ENCODE measurements at places on chromosomes 2 and 18.
A peak's percentile ranks its signal among the peaks of the same experiment; 100 is the strongest.

DNA sequence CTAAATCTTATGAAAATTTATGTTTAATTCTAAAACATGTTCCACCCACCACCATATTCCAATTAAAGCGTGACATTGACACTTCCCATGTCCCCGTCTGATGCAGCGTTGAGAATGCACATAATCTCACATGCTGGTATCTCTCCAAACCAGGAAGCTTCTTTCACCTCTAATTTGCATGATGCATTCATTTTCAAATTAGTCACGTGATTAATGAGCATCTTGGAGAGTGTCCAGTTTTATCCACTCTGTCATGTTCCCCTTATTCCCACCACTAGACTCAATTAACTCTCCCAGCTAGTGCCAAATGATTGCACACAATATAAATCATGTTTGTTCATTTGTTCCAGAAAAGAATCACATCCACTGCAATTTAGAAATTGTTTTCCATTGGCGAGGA is 105.8 kb downstream of the RIT2 start:
- no peak for DNase-seq

DNA sequence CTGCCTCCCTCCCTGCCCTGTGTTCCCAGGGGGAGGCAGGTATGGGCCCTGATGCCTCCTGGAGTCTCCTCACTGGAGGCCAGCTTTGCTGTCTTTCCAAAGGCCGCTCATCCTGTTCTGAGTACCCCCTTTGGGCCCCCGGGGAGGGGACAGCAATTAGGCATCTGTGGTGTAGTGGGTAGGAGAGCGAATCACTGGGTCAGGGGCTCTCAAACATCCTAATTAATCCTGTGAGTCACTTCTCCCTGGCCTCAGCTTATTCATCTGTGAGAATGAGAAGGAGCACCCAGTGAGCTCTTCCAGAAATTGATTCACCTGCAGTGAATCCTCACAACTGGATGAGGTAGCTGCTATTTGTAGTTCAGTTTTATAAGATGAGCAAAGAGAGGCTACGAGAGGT is 16.4 kb downstream of the TET3 start:
- no peak for DNase-seq

- DNase-seq: peak; percentile 14
Measured at GRCh38 chr2:40244675-40245074, 207.2 kb downstream of the SLC8A1 start.

GRCh38 chr2:26853751-26854150 is 5.8 kb downstream of the DPYSL5 start:
- DNase-seq: no peak

DNA sequence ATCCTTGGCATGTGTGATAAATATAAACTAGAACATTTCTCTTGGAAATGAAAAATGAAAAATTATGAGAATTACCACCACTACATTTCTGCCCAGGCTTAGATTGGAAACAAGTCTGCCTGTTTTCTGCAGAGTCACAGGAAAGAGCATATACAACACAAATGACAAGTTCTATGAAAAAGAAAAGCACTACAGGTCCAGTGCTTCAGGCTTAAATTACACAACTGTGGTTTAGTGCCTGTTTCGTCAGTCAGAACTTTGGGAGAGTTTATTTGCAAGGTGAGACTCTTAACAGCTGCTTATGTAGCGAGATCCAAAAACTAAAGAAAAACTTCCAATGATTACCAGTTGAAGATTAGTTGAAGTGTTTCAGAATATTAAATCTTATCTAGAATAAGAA is 68.9 kb downstream of the RTN4 start:
- DNase-seq: no peak

GRCh38 chr18:57579934-57580333 is 6.6 kb downstream of the FECH start:
- no peak for DNase-seq

GRCh38 chr18:21300908-21301200 is 58.8 kb downstream of the GREB1L start:
- no peak for DNase-seq

DNA sequence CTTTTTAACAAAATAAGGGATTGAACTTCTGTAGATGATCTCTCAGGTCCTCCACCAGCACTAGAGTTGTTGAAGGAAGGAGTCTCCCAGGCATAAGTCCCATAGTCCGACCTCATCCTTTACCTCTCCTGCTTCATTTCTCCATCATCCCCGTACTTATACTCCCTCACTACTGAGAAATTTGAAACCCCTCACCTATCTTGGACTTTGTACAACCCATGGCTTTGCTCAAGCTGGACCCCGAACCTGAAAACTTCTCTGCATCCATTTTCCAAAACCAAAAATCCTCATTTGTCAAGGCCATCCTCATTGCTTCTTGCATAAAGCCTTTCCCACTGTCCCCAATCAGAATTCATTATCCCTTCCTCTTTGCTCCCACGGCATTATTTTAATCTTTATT is 482 bp upstream of the NHEJ1 start:
- DNase-seq: no peak

- peak; percentile 85 for DNase-seq
Measured at GRCh38 chr18:44130376-44130942, 550.2 kb upstream of the SETBP1 start.

DNA sequence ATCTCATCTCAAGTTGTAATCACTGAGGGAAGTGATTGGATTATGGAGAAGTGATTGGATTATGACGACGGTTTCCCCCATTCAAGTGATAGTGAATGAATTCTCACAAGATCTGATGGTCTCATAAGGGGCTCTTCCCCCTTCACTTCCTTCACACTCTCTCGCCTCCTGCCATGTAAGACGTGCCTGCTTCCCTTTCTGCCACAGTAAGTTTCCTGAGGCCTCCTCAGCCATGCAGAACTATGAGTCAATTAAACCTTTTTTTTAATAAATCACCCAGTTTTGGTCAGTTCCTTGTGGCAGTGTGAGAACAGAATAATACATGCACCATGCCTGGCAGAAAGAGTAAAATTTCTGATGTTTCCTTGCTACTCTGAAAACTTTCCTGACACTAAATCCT is 36.6 kb downstream of the CEP68 start:
- DNase-seq: no peak

GRCh38 chr2:27727257-27727656 is 44.3 kb upstream of the MRPL33 start:
- DNase-seq: no peak

DNA sequence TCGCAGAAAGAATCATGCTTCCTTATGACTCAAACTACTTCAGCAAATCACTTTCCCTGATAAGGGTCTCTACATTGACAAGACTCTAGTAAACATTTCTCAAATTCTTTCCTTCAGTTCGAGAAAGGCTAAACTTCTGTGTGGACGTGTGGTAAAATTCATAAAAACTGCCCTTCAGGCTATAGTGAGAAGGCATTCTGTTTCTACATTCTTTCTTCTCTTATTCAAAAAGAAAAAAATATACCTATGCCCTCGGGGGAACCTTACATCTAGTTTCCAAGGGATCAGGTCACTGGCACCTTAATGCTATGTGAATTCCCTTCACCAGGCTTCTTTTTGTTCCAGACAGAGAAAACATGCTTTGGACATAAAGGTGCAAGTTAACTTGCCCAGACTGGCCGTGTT is 4.9 kb downstream of the VIT start:
- DNase-seq: no peak

DNA sequence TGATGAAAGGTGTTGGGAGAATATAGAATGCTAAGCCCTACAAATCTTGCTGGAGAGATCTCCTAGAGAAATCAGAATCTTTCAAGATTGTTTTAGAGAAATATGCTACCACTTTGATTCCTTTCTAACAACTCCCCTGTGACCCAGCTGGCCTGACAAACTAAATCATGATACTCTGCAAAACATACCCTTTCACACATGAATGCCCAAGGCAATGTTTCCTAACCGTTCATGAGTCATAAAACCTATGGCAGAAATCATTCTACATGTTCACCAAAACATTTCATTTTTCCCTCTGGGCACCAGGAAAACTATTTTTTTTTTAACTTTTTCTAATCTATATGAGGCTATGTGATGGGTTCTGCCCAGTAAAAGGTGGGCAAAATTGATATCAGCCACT is 77.8 kb upstream of the SETBP1 start:
- DNase-seq: peak; percentile 55

- no peak for DNase-seq
Measured at GRCh38 chr2:109523536-109524361, 90.0 kb downstream of the SEPTIN10 start.

DNA sequence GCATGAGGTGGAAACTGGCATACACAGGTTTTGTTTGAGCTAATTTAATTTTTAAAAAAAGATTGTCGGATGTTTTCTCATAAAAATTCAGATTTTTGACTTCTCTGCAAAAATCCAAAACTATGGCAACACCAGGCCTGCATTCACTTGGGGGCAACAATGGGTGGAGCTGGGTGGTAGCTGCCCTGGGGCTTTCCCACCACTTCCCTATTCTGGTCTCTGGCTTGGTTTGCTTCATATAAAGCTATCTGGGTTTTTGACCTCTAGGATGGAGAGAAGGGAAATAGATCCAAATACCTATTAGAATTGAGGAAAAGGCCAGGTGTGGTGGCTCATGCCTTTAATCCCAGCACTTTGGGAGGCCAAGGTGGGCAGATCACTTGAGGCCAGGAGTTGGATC is 5.5 kb upstream of the CYP27A1 start:
- DNase-seq: no peak

DNA sequence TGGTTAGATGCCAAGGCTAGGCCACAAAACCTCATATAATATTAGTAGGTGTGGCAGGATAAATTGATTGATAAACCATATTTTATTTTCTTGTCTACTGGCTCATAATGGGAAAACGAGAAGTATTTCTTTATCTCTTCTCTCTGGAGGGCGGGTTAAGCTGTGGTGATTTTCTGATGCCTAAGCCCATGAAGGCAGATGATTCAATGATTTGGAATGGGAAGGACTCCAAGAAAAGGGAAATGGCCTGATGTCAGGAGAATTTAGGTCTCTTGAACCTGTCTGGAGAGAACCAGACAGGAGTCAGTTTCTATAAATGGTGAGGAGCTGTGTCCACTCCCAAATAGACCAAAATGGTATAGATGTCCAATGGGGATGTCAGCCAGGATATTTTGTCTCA is 18.7 kb upstream of the MAP4K3 start:
- DNase-seq: no peak

- DNase-seq: no peak
Measured at GRCh38 chr2:160650196-160651118, 156.8 kb upstream of the RBMS1 start.

GRCh38 chr2:46663614-46664013 is 184.2 kb downstream of the TMEM247 start:
- no peak for DNase-seq

- DNase-seq: peak; percentile 74
Measured at GRCh38 chr18:48428475-48429177, 19.4 kb upstream of the ZBTB7C start.

DNA sequence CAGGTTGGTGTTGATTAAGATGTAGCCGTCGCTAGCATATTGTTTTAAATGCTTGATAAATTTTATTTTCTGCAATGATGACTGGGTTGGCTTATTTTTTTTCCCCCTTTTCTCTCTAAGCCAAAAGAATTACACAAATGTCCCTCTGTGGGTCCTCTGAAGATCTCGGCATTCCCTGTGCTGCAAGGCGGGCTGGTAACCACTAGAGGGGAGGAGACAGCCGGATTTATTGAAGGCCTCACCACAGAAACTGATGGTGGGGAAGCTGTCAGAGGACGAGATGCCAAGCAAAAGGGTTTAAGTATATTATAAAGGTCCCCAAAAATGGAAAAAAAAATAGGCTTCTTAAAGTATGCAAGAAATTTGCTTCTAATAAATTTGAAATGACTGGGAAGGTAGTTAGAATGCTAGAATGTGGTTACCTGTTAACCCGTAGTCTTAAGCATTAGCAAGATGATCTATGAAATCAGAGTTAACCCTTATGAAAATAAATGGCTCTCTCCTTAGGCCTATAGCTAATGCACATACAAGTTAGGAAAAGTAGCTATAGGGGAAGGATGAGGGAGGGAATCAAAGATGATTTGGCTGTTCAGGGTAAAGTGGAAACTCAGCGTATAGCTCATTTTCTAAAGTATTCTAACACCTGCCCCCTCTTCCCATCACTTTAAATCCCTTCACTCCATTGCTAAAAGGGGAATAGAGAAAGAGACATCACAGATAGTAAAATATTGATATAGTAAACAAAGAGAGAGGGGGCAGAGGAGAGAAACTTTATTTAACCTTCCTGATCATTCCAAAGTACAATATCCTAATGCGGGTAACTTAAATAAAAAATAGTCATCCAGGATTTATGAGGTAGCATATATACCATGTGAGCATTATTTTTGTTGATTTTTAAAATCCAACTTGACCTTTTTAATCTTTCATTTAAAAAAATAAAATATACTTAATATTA is 894.5 kb upstream of the POU3F3 start:
- peak; percentile 32 for DNase-seq

DNA sequence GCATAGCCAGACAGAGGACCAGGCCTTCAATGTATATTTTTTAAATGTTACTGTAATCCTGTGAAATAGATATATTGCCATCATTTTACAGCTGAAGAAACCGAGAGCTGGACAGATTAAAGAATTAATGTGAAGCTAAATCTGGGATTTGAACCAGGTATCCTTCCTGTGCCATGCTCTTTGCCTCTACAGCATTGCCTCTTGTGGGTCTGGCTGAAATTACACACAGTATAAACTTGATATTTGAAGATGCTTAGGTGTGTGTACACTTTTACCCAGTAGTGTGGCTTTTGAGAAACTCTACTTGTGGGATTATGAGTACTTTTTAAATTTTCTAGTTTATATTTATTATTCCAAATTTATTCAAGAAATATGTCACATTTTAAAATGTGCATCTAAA is 264.5 kb downstream of the CNTNAP5 start:
- DNase-seq: peak; percentile 20

- no peak for DNase-seq
Measured at GRCh38 chr2:128513961-128514283, 195.3 kb upstream of the HS6ST1 start.

DNA sequence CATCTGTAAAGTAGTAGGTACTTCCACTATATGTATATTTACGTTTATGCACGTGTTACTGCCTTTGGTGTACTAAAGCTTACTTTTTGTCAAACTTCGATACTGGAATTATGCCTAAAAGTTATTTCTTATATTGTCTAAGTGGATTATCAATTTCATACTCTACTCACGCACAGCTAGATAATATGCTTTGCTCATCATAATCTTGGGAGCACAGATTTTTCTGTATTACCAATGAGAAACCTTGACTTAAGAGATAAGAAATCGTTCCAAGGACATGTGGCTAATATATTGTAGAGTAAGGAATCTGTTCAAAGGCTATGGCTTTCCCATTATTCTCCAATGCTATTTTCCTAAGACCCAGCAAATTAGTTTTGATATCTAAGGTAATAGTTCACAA is 6.5 kb downstream of the HSPE1 start:
- no peak for DNase-seq
